ENCODE measurements at places on chromosomes 12 and 14.

DNA sequence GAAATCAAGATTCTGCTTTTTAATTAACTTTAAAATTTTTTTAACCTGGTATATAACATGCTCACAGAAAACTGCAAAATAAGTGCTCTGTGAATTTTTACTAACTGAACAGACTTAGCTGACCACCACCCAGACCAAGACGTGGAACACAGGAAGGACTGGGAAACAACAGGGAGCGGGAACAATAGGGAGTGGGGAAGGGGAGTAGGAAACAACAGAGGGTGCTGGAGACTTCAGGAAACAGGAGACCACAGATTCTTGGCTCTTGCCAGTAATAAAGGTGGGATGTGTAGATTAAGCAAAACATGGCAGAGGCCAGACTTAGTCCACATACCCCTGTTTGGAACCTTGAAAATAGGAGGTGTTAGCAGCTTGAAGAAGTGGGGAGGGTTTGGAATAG lies 51.4 kb upstream of the TMCC3 start:
- DNase-seq: no peak

GRCh38 chr14:71698673-71699072 lies 233.6 kb upstream of the RGS6 start:
- DNase-seq: no peak

DNA sequence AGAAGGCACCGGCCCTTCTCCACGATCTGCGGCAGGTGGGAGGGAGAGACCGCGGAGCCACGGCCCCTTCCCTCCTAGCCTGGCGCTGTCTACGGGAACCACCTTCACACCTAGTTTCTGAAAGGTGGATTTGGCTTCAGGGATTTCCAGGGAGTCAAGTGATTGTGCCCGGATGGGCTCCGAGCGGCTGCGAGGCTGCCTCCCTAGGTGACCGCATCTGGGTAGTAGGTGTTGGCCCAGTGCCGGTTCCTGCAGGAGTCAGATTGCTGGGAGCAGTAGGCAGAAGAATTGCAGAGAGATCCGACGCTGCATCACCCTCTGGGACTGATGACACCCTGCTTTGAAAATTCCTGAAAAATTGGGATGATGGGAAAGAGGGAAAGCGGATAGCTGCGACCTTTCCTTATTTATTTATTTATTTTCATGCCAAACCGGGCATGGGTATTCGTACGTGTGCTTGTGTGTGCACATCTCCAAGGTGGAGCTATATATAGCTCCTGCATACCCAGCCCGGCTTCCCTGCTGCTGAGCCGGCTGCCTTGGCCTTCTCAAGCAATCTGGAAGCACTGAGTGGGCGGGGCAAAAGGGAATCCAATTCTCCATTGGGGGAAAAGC lies 1.1 kb downstream of the CNTN1 start:
- DNase-seq: peak; percentile 2

DNA sequence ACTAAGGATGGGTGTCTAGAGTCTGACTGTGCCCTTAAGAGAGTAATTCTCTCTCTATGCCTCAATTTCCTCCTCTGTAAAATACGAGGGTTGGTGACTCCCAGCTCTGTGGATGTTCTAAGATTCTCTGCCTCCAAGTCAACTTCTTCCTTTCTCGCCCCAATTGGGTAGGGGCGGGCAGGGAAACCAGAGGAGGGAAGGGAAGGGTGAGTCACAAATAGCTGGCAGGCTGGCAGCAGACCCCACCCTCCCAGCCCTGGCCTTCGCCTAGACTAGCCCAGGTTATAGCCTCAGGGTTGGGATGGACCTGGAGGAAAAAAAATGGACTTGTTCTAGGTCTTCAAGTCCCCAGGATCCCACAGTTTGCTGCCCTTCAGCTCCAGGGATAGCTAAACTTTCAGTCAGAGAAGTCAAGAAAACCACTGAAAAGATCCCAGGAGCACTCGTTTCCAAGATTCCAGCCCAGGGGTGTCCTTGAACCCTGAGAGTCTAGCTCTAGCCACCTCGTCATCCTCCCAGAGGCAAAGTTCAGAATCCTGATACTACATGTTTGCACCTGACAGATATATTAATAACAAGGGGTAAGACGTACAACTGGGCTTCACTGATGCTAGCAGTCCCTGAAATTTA lies 2.3 kb downstream of the DGKA start:
- DNase-seq: peak; percentile 44

DNA sequence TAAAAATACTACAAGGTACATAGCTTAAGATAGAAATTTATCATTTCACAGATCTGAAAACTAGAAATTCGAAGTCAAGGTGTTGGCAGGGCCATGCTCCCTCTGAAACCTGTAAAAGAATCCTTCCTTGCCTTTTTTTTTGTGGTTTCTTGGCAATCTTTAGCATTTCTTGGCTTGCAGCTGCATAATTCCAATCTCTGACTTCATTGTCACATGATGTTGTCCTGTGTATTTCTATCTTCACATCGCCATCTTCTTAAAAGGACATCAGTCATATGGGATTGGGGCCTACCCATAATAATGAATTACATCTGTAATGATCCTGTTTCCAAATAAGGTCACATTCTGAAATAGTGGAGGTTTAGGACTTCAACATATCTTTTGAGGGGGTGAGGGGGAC lies 250.4 kb downstream of the TMTC2 start:
- DNase-seq: peak; percentile 12

GRCh38 chr14:63632932-63633514 lies 8.6 kb downstream of the WDR89 start:
- DNase-seq: peak; percentile 26

GRCh38 chr12:92094751-92095161 lies 50.9 kb downstream of the BTG1 start:
- peak; percentile 66 for DNase-seq

DNA sequence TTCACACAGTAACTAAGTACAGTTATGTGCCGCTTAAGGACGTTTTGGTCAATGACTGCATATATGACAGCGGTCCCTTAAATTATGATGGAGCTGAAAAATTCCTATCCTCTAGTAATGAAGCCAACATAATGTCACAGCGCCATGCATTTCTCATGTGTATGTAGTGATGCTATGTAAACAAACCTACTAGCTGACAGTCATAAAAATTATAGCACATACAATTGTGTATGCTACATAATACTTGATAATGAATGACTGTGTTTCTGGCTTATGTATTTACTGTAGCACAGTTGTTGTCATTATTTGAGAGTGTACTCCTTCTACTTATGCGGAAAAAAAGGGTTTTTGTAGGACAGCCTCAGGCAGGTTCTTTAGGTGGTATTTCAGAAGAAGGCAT lies 99.7 kb downstream of the DACT1 start:
- DNase-seq: no peak

DNA sequence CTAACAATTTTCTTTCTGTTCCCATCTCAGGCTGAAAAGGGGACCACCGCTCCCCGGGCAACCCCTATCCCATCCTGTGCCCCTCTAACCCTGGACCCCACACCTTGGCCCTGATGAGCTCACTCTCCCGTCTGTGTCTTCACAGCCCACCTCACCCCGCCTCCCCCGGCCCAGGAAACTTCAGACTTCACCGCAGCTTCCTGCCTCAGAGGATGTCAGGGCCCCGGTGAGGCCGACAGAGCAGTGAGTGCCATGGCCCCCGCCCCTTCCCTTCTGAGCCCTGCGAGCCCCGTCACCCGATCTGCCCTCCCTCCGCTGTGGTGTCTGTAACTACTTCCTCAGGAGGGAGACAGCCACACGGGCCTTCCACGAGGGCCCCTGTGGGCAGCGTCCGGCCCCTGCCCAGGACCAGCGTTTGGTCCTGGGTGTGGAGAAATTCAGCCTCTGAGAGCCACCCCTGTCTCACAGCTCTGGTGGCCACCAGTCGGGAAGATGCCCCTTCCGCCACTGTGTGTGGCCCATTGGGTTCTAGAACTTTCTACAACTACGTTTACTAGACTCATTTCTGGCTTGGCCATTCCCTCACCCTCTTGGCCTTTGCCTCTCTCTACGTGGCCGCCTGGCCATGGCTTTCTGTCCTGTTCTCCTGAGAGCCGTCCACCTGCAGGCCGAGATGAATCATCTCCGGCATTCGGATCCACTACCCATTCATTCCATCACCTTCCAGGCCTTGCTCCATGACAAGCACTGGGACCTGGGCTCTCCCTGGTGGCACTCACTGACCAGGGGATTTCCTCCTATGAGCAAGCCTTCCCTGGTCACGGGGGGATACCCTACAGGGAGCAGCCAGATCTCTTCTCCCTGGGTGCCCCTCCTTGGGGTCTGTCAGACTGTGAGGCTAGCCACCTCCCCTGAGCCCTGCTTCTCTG lies 3.4 kb downstream of the RHOF start:
- DNase-seq: no peak

- no peak for DNase-seq
Observed at GRCh38 chr14:91229005-91229382, 15.5 kb downstream of the GPR68 start.

- DNase-seq: no peak
Observed at GRCh38 chr12:71461787-71462328, 22.3 kb downstream of the LGR5 start.

DNA sequence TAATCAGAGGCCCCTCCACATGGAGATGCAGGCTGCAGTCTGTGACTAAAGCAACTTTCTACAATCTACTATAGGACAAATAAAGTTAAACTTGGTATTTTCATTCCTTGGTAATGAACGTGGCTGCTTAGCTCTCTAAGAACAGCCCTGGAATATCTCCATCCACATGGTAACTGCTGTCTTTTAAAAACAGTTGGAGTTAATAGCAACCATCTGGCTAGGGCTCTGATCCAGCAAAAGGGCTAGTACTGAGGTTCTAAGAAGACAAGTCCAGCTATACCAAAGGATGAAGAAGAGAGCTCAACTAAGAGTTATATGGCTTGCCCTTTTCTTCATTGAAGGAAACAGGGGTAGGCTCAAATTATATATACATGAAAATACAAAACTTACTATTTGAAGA lies 920.1 kb downstream of the FLRT2 start:
- DNase-seq: peak; percentile 14

DNA sequence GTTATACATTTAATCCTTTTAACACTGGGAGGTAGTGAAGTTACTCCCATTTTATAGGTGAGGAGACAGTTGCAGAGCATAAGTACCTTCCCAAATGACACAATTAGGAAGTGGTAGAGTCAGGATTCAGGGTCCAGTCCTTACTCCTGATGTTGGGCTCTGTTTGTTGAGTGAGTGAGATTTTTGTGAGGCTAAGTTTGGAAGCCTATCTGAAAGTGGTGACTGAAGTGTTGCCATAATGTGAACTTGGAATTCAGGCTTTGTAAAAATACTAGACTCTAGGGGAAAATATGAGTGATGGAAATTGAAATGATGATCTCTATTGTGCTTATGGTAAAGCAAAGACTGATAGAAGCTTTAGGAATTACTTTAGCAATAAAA lies 2.2 kb downstream of the NUDT4 start:
- DNase-seq: no peak

DNA sequence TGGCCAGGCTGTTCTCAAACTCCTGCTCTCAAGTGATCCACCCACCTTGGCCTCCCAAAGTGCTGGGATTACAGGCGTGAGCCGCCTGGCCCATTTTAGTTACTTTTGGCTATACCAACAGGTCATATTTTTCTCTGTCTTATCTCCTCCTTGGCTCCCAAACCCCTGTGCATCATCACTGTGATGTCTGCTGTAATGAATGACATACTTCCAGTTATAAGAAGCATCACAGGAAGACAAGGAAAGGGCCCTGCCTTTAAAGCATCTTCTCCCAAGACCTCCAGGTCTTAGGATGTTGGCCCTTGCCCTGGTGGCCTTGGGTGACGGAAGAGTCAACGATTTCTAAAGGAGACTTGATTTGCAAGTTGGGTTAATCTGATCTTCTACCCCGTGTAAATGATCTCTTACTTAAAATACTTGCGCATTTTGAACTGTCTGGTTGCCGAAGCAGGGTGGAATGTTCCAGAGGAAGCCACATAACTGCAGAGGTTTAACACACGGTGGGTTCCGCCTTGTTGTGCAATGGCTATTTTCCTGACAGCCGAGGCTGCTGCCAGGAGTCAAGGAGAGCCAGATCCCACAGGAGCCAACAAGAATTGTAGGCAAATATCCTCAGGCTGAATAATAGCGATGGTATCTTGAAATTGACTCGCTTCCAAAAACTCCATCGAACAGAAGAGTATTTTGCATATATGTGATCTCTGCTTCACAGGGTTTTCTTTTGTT lies 55.7 kb upstream of the PLXNC1 start:
- peak; percentile 79 for DNase-seq

DNA sequence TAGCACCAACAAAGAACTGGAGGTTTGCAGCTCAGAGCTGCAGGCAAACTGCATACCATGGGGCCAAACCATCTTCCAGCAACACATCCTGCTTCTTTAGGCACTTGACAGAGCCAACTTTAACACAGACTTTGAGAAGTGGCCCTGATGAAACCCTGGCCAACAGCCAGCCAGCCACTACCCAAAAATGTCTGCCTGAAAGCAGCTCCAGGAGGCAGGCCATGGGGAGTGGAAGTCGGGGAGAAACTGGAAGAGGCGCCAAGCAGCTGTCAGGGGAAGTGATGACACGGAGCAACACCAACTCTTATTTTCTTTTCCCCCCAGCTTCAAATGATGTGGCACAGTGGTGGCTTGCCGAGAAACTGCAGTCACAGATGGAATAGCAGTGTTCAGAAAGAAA lies 110.9 kb upstream of the PLXNC1 start:
- peak; percentile 15 for DNase-seq

DNA sequence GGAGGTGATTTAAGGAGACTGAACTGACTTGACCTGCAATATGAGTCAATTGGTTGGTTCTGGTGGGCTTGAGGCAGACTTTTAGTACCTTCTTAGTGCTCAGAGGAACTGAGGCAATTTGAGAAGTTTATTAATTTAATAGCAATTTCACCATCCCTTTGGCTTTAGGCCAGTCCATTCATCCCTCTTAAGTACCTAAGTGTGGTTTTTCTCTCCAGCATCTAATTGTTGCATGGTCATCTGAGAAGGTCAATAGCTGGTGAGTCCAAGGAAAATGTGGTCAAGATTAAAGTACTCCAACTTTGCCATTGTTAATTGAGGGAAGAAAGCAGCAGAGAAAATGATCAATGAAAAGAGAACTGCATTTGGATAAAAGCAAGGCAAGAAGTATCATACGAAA lies 115.4 kb upstream of the DYRK2 start:
- DNase-seq: no peak

DNA sequence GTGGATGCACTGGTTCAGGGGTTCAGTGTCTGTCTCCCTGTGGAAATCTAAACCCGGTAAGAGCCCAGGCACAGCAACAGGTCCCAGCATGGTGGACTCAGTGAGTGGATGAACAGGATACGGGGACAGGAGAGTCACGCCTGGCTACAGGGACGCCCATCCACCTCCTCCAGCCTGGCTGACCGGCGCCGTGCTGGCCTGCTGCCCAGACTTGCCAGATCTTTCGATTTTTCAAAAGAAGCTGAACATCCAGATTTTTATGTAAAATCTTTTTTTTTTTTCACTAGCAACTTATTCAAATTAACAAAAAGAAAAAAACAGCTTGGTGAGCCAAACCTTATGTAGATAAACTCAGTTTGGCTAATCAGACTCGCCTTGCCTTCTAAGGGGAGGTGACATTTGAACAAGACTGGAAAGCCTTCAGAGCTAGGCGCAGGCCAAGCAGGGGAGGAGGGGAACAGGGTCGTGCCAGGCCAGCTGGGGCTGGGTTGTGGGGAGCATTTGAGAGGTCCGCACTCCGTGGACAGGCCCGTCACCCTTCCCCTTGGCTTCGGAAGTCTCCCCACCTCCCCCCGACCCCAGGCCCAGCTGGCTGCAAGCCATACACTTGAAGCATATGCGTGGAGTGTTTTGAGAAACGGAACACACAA lies 87.8 kb upstream of the NCOR2 start:
- DNase-seq: peak; percentile 63

- no peak for DNase-seq
Observed at GRCh38 chr12:109369831-109370230, 22.1 kb downstream of the MYO1H start.

GRCh38 chr12:58346032-58346632 lies 404.8 kb downstream of the ATP23 start:
- DNase-seq: peak; percentile 74

Data from fibroblast of skin of scalp (primary cell).